ENCODE measurements at places on chromosomes 6 and 20.

DNA sequence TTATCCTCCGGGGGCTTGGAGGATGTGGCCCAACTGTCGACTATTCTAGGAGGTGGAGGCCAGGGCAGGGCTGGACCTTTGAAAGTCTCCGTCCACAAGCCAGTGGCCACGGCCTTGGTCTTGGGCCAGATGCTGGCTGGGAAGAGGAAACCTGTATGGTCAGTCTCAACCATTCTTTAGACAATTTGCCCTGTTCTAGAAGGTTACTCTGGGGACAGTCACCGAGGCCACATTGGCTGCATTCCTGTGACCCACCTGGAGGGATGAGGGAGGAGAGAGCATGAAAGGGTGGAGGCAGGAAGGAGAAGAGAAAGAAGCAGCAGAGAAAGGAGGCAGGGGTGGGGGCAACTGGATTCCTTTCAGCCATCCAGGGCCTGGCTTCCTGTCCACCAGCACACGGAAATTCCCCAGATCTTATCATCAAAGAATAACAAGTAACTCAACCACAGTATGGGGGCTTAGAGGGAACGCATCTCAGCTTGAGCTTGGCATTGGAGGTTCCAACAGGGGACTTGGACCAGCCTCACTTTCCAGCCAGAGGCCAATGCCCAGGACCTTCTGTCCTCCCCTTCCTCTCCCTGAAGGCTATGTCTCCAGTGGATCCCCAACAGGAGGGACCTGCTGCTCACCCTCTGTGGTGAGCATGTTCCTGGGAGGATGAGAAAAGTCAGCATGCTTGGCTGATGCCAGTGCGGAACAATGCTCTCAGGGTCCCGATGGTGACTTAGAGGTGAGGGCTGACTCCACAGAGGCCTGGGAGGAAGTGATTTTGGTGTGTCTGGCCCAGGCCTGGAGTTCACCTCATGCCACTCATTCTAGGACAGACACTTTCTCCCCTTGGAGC, 30.4 kb downstream of the TGM2 start:
- peak; percentile 20 for DNase-seq

DNA sequence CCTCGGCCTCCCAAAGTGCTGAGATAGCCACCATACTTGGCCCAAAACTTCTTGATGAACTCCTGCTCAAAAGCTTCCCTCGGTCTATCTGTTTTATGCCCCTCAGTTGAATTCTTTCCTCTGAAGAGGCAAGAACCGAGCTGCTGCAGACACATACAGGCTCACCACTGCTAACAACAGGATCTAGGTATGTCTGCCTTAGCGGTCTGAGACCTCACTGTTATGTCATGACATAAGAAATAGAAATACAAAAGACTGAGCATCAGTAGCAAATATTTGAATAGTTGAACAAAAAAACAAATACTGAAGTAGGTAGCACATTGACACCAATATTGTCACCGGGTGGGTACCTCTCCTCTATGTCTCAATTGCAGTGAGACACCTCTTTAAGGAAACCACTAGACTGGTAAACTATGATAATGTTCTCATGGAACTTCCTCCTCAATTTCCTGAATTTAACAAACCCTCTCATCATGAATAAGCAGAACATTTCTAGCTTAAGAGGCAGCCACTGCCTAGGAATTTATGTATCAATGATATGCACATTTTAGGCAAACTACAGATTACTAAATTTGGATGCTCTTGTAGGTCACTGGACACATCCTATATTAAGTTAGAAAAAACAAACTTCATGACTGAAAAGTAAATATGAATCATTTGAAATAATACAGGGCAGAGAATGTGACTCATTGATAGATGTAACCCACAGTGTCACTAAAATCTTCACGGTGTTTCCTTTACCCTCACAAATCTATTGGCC, 9.4 kb upstream of the STXBP5 start:
- DNase-seq = no peak

DNA sequence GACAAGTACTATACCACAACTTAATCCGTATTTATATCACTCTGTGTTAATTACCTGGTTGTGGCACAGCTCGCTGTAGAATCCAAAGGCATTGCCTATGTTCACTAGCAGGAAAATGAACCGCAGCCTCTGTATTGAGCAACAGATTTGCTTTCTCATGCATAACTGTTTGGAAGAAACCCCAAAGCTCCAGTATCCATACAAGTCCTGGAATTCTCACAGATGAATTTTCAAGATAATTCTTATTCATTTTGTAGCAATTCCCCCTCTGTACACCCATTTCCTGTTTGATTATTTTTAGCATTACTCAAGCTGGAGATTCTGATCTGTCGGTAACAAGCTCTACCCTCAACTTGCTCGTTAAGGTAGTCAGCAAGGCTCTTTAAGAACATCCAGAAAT, 63.5 kb downstream of the STMND1 start:
- no peak for DNase-seq

- no peak for DNase-seq
These were observed 3.4 kb downstream of the PTPRT start for GRCh38 chr20:43186312-43186711.

GRCh38 chr6:169723991-169724493, 258 bp downstream of the PHF10 start:
- DNase-seq = peak; percentile 73

DNA sequence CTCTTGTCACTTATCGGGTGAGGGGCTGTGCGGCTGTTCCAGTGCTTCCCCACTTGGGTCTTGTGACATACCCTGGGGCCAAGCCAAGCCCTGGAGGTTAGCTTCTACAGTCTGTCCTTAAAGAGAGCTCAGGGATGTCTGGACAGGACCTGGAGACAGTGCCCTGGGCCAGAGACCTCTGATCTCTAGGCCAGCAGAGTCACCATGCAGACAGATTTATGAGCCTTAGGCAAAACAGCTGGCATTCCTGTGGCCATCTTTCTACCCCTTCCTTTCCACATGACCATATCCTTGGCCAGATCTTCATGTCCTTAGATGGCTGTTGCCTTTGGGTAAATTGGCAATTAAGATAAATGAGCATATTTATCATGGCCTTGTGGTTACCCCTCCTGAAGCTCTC, 678.6 kb downstream of the MAFB start:
- no peak for DNase-seq
